ENCODE measurements at places on chromosomes 1 and 21.

GRCh38 chr1:48030211-48030610 lies 33.0 kb upstream of the TRABD2B start:
- no peak for DNase-seq

GRCh38 chr1:221916176-221916575 lies 174.3 kb upstream of the DUSP10 start:
- no peak for DNase-seq

GRCh38 chr1:60978421-60979357 lies 103.7 kb upstream of the NFIA start:
- DNase-seq, result no peak

GRCh38 chr1:95033843-95034242 lies 38.9 kb downstream of the ALG14 start:
- DNase-seq, result no peak

All from neural progenitor cell (in vitro differentiated cells).